ACHN (cell line): ENCODE measurements at places on chromosomes 7 and 10.

- no peak for DNase-seq
These were observed 48.4 kb upstream of the INPP5A start for GRCh38 chr10:132489053-132489703.

DNA sequence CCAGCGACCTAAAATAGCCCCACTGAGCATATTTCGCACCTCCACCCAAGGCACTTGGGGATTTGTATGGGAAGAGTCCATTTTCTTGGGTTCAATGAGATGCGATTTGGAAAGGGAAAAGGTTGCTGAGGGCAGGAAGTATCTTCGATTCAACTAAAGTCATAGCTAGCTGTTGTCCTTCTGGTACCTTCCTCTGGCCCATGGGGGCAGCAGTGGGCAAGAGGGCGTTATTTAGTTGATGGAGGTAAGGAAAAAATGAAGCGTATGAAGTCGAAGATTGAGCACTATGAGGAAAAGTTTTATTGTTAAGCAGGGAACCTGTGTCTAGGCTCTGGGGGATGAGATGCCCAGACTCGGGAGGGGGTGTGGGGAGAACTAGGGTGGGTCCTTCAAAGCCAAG lies 135.4 kb downstream of the EVX1 start:
- DNase-seq, result no peak

GRCh38 chr7:116211913-116212596 lies 1.7 kb downstream of the TES start:
- peak; percentile 35 for DNase-seq

- DNase-seq, result no peak
These were observed 185.7 kb upstream of the TMEM72 start for GRCh38 chr10:44725404-44725803.

GRCh38 chr7:87345962-87346371 lies 503 bp downstream of the CROT start:
- no peak for DNase-seq

GRCh38 chr7:121126801-121127534 lies 138.5 kb downstream of the CPED1 start:
- DNase-seq, result peak; percentile 60

DNA sequence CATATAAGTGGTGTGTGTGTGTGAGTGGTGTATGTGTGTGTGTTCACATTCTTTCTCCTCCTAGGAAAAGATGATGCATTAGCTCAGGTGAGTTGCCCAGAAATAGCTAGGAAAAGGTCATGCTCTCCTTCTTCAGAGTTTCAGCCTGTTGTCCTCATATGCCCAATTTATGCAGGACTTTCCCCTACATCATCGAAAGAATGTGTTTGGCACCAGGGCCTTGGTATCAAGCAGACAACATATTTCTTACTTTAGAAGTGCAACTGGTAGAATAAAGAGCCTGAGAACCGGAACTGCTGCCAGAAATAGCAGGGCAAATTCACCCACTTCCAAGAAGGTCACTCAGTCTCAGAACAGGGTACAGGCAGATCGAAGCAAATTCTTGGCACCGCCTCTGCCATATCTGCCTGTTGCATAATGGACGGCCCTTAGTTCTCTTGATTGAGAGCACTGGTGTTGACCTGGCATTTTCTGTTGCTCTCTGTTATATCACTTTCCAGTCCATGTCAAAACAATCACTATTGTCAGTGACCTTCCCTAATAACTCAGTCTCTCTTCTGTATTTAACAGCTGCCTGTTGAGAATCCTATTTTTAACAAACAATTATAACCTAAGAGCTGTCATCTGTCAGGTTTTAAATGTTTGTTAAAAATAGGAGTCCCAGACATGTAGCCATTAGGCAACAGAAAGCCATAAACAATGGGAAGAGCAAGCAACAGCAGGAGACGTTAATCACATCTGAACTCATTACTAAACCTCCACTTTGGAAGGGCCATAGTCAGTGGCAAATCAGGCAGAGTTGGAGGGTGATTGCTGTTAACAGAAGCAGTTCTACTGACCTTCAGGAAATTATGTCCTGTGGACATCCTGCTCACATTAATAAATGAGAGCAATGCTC lies 20.7 kb downstream of the ADRB1 start:
- DNase-seq, result no peak
